Fibroblast of the conjunctiva (primary cell): ENCODE measurements at places on chromosomes 12 and 14.

DNA sequence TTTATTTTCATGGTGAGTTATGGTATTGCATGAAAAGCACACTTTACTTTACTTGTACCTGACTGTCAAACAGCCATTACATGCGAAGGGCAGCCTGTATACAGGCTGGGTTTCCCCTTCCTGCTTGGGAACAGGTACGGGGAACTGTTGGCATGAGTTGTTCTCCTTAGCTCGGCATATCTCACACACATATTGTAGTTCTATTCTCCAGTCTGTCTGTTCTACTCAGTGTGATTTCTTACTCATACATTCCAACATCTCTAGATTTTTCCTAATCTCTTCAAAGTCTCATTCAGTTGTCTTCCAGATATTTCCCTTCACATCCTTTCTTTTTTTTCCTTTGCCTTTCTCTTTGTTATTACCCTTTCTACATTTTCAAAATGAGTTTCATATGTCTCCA is 83.9 kb downstream of the HMGA2 start:
- DNase-seq, result no peak

- DNase-seq, result peak; percentile 16
Measured at GRCh38 chr14:35332517-35333263, 40.5 kb downstream of the PSMA6 start.

GRCh38 chr12:124742678-124743077 is 121.0 kb downstream of the SCARB1 start:
- no peak for DNase-seq

DNA sequence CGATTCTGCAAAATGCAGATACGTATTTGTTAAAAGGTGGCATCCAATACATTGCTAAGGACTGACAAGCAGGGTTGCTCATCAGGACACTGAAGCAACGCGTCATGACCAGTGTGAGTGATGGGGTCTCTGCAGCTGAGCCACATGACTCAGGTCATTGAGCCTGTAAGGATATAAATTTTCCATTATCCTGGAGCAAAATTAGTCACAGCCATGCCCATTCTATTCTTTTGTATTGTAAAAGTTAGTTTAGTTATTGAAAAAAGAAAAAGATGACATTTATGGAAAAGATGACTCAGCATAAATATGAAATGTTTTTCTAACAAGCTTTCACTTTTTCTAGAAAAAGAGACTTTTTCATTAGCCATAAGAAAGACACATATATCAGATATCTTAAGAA is 268.0 kb upstream of the TMEM132C start:
- DNase-seq, result no peak

DNA sequence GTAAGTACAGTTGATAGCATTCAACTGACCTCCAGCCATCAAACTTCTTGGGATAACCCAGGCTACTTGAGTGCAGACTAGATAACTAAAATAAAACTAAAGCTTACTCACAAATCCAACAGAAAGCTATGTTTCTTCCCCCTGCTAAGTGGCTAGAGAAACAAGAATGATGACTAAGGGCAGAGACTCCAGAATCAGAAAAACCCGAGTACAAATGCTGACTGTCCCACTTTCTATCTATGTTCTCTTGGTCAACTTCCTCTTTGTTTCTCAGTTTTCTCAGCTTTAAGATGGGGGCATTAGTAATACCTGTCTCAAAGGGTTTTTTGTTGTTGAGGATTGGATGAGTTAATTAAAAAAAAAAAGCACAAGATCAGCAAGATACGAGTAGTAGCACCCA is 6.1 kb upstream of the NUAK1 start:
- no peak for DNase-seq

DNA sequence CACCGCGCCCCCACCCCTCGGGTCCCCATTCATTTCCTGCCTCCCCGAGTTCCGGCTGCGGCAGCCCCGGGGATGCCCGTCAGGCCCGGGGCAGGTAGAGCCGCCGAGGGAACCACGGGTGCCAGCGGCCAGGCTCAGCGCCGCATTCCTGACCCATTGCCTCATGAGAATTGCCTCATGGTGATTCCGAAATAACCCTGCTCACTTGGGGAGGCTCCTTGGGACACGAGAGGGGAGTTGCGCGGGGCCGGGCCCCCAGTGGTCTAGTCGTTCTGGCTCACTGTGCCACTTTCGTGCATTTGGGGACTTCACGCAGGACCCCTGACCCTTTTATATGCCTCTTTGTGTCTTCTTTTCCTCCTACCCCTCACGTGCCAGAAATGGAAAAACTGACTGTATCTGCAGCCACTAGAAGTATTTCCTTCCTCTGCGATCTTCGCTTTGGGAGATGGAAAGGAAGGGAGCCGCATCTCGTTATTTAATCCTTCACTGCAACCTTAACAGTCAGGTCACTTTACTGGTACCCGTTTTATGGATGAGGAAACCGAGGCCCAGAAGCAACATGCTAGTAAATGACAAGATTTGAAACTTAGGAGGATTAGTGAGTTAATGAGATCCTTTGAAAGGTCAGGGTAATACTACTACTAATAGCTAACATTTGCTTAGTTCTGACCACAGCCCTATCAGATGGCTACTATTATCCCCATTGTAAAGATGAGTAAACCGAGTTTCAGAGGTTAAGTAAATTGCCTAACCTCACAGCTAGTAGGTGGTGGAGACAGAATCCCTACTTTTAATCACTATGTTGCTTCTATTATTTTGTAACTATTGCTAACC is 768 bp downstream of the PTPN11 start:
- peak; percentile 60 for DNase-seq

DNA sequence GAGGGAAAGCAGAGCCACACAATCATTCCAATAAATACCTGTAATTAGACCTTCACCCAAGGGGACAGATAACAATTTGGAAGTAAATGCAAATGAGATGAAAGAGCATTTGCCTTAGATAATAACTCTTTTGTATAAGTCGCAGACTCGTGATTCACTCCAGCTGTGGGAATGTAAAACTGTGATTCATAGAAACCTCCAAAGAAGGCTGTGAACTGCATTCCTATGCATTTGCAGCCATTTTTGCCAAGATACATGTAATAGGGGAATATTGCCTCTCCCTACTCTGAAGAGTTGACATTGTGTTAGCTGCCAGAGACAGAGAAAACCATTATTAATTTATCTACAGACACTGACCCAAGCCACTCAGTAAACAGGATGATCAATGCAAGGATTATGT is 181.9 kb upstream of the ARHGAP5 start:
- DNase-seq, result peak; percentile 32
